ENCODE measurements at places on chromosomes 3 and 15.

GRCh38 chr3:106428565-106428994 is 559.8 kb upstream of the CBLB start:
- no peak for DNase-seq

- no peak for DNase-seq
Measured at GRCh38 chr15:83472151-83472550, 25.0 kb downstream of the SH3GL3 start.

GRCh38 chr3:41202834-41203345 is 3.6 kb downstream of the CTNNB1 start:
- DNase-seq: no peak

GRCh38 chr3:83496462-83496861 is 1462.3 kb upstream of the CADM2 start:
- no peak for DNase-seq

DNA sequence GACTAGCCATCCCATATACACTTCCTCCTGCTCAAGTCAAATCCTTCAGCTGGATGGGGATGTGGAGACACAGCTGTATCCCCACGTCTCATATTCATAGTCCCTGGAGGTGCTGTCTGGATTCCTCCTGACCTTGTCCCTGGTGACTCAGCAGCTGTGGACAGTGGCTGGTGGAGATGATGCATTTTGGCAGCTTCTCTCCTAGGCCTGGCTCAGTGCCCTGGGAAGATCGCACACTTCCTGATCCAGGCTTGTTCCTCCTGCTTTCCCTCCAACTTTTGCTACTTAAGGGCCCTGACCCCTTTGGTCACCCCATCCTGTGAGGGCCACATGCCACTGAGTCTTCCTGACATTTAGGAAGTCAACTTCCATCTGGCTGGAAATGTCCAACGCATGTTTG is 44.4 kb downstream of the ADAMTSL3 start:
- peak; percentile 21 for DNase-seq

GRCh38 chr15:97995881-97996603 is 35.5 kb downstream of the ARRDC4 start:
- DNase-seq: no peak

- no peak for DNase-seq
Measured at GRCh38 chr3:46632792-46633191, 20.5 kb downstream of the FAM240A start.
